ENCODE measurements at places on chromosomes 11 and 22.
A peak's percentile ranks its signal among the peaks of the same experiment; 100 is the strongest.

- no peak for DNase-seq
- peaks cover 8% of the 10 kb centered on the region for H3K27me3 ChIP-seq
- H3K4me3 ChIP-seq = no peak overlapping the region
- H3K27ac ChIP-seq = no peak overlapping the region
- H3K4me1 ChIP-seq = no peaks in the 10 kb centered on the region
Observed at GRCh38 chr11:133104009-133104744, 428.1 kb downstream of the OPCML start.

GRCh38 chr11:101034076-101034475, 95.5 kb downstream of the PGR start:
- peaks cover 4% of the 10 kb centered on the region for H3K27me3 ChIP-seq
- peaks cover 7% of the 10 kb centered on the region for H3K4me1 ChIP-seq
- DNase-seq = peak; percentile 17
- H3K27ac ChIP-seq = no peak overlapping the region

GRCh38 chr11:76269247-76269646, 62.9 kb upstream of the WNT11 start:
- DNase-seq = no peak
- H3K4me1 ChIP-seq = peaks cover 10% of the 10 kb centered on the region
- no peak overlapping the region for H3K4me3 ChIP-seq

- no peak overlapping the region for H3K27ac ChIP-seq
- peaks cover 12% of the 10 kb centered on the region for H3K4me1 ChIP-seq
- peaks cover 45% of the 10 kb centered on the region for H3K27me3 ChIP-seq
- H3K4me3 ChIP-seq = no peak overlapping the region
- peak; percentile 39 for DNase-seq
Observed at GRCh38 chr22:43439368-43440103, 27.7 kb downstream of the MPPED1 start.

DNA sequence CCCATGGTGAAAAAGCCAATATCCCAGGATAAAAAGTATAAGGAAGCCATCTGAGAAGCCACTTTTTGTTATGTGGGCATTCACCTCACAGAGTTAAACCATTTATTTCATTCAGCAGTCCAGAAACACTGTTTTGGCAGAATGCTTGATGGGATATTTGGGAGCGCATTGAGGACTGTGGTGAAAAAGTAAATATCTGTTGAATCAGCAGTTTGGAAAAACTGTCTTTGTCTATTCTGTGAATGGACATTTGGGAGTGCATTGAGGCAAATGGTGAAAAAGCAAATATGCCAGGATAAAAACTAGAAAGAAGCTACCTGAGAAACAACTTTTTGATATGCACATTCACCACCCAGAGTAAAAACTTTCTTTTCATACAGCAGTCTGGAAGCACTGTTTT, 276.2 kb upstream of the TRIM48 start:
- H3K27me3 ChIP-seq = no peaks in the 10 kb centered on the region
- H3K4me3 ChIP-seq = no peak overlapping the region
- no peak for DNase-seq

GRCh38 chr11:126139111-126140091, 72.0 kb downstream of the RPUSD4 start:
- no peak for DNase-seq
- H3K27me3 ChIP-seq = peaks cover 23% of the 10 kb centered on the region

GRCh38 chr11:57728829-57729228, 12.5 kb upstream of the SELENOH start:
- no peak for DNase-seq
- peaks cover 7% of the 10 kb centered on the region for H3K27me3 ChIP-seq
- H3K4me1 ChIP-seq = peaks cover 11% of the 10 kb centered on the region
- peaks cover 41% of the 10 kb centered on the region for H3K36me3 ChIP-seq

- H3K36me3 ChIP-seq = peaks cover 47% of the 10 kb centered on the region
- no peak for DNase-seq
- H3K27ac ChIP-seq = peak overlapping the region; percentile 44
- H3K27me3 ChIP-seq = peaks cover 10% of the 10 kb centered on the region
- peaks cover 60% of the 10 kb centered on the region for H3K4me1 ChIP-seq
- no peak overlapping the region for H3K4me3 ChIP-seq
Observed at GRCh38 chr22:42797011-42797410, 60.1 kb downstream of the ARFGAP3 start.

GRCh38 chr11:75425422-75425821, 7.6 kb downstream of the KLHL35 start:
- H3K4me3 ChIP-seq = no peak overlapping the region
- peaks cover 45% of the 10 kb centered on the region for H3K27me3 ChIP-seq

DNA sequence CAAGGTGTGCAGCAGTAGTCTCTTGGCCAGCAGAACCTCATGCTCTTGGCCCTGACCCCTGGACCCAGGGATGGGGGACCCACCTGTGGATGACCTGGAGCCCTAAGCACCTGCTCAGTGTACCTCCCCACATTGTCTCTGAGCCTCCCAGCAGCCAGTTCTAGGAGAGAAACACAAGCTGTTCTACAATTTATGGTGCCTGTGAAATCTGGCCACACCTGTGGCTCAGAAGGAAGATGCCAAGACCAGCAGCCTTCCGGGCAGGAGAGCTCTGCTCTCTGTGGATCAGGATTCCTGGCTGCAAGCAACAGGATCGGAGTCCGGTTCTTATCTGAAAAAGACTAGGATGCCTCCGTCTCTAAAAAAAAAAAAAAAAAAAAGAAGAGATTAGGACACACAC, 103.6 kb upstream of the ANO1 start:
- peaks cover 26% of the 10 kb centered on the region for H3K27me3 ChIP-seq
- no peak overlapping the region for H3K27ac ChIP-seq
- peaks cover 71% of the 10 kb centered on the region for H3K4me1 ChIP-seq
- H3K36me3 ChIP-seq = no peaks in the 10 kb centered on the region
- no peak for DNase-seq
- no peak overlapping the region for H3K4me3 ChIP-seq

Measured in nephron progenitor cell (in vitro differentiated cells).